ENCODE measurements at places on chromosomes 12 and 14.

DNA sequence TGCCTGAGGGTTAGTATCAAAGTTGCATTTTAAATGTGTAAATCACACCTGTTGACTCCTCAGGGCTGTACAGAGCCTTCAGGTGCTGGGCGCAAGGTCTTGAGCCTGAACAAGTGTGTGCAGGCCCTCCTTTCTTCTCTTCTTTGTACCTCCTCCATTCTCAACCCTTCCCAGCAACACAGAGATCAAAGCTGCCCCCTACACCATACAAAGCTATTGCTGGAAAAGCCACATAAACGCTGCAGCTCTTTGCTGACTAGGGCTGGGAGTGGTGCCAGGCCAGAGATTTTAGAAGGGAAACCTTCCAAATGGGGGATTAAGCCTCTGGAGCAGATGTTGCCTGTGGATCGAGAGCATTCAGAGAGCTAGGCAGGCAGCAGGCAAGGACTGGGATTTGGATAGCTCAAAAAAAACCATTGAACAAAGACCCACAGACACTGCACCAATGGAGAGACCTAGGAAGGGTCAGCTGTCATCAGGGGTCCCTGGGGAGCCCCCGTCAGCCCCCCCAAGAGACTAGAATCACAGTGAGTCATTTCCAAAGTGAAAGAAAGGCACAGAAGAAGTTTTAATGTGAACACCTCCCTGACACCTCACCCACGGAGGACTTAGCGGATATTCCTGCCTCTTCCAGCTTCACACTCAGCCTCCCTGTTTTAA lies 18.2 kb upstream of the SUSD6 start:
- no peak for DNase-seq

GRCh38 chr12:119128527-119128926 lies 50.2 kb upstream of the HSPB8 start:
- no peak for DNase-seq

GRCh38 chr14:77903937-77904617 lies 104.2 kb downstream of the ADCK1 start:
- DNase-seq: no peak

GRCh38 chr12:119770146-119770545 lies 102.2 kb downstream of the PRKAB1 start:
- DNase-seq: no peak

DNA sequence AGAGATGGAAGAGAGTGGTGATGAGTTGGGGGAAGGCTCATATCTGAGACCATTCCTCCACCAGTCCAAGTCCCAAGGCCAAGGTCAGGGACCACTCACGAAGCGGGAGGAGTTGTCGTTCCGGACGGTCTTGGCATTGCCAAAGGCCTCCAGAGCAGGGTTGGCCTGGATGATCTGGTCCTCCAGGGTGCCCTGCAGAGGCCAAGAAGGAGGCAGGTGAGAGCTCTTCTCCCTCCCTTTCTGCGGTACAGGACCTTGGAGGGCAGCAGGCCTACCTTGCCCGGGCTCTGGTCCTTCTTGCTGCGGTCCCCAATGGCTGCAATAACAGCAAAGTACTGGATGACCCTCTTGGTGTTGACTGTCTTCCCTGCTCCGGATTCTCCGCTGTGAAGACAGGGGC lies 4.0 kb downstream of the MYH7 start:
- DNase-seq: no peak

GRCh38 chr12:12976366-12976765 lies 23.7 kb downstream of the HEBP1 start:
- DNase-seq: no peak

GRCh38 chr12:130621696-130622298 lies 94.3 kb downstream of the RIMBP2 start:
- DNase-seq: no peak

- DNase-seq: no peak
These were observed 12.4 kb downstream of the PFKM start for GRCh38 chr12:48131517-48131916.

DNA sequence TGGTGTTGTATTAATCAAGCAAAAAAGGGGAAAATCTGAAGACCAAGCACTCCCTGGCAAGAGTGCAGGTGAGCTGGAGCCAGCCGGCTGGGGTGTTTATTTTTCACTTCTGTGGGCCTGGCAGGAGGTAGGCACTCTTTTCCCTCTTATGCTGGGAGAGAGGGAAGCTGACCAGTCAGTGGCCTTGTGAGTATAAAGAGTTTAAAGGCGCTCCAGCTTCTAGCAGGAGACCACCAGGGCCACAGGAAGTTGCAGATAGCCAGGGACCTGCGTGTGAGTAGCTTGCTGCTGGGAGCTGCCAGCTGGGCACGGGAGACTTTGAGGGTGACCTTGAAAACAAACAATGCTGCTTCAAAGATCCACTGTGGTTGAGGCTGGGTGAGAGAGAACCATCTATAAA lies 217.4 kb upstream of the PWP1 start:
- DNase-seq: no peak

- no peak for DNase-seq
These were observed 1642.1 kb upstream of the FLRT2 start for GRCh38 chr14:83887866-83888265.

- DNase-seq: no peak
These were observed 442.4 kb upstream of the FOXG1 start for GRCh38 chr14:28323951-28324741.

DNA sequence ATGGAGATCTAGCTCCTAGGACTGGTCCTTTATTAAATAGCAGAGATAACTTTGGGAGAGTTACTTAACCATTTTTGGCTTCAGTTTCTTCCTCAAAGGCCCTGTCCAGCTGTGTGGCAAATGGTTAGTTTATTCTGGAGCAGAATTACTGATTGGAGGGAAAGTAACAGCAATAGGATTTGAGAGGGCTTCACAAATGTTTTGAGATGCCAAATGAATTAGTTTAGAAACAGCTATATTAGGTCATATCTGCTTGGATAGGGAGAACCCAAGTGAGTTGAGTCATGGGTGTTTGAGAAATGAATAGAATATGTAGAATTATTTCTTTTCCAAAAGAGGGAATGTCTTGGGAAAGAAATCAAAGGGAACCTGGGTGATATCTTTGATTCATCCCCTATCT lies 17.5 kb downstream of the RASSF3 start:
- DNase-seq: no peak

- no peak for DNase-seq
These were observed 530.1 kb downstream of the NRXN3 start for GRCh38 chr14:78700236-78700635.

GRCh38 chr14:67405771-67406170 lies 6.2 kb downstream of the PLEK2 start:
- no peak for DNase-seq

Data from stimulated activated CD4-positive, alpha-beta T cell treated with anti-CD3 and anti-CD28 coated beads, Interleukin-2, amount 100 ng/mL, for 4 hours (primary cell).